ENCODE measurements at places on chromosomes 1 and 21. TPM values are rescaled to one million over a fixed set of nuclear protein-coding genes. Genes with fewer than 3 reads are reported as not detected.

DNA sequence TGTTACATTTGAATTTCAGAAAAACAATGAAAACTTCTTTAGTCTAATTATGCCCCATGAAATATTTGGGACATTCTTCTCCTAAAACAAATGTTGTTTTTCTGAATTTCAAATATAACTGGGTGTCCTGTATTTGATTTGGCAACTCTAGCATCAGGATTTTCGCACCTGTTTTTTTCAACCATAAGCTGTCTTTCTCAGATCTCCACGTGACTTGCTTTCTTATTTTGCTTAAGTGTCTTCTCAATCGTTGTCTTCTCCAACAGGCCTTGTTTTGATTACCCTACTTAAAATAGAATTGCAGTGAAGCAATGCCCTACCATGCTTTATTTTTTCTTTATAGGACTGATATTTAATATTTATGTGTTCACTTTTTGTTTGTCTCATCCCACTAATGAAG lies 752.8 kb upstream of the RGS18 start:
- DNase-seq, result no peak

DNA sequence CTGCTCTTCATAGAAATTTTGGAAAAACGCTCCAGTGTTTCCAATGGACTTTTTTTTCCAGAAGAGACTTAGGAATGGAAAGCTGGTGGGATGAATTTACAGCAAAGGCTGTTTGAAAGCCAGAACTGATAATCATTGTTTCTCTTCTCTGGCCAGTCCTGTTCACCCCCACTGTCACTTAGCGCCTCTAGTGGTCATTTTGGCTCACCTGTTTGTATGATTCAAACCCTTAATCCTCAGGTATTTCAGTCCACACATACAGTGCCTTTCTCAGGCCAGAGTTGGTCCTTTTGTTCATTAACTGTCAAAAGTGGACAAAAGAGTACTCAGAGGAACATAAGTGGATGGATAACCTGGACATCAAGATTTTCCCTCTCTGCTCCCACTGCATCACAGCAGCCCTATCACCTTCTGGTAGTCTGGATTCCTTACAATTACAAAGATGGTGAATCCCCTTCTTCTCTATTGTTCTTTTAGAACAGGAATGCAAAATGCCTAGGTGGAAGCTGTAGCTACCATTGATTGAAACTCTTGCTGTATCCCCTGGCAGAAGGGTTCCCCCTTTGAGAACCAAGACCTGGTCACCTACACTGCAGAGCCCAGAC lies 177.6 kb upstream of the OLFM3 start:
- DNase-seq, result peak; percentile 11

DNA sequence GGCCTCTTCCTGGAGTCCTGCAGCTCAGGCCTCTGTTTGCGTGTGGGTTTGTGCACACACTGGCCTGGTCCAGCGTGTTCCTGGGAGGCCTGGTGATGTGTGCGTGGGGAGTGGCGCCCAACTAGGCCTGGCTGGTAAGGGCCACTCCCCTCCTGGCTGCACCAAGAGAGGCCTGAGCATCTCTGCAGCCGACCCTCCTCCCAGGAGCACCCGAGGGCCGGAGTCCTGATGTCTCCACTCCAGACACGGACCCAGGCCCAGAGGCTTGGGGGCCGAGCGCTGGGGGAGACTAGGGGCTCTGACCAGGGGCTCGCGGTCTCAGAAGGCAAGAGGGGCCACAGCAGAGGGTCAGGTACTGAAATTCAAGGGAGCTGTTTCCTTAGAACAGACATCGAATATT lies 33.3 kb downstream of the MORN1 start:
- no peak for DNase-seq

DNA sequence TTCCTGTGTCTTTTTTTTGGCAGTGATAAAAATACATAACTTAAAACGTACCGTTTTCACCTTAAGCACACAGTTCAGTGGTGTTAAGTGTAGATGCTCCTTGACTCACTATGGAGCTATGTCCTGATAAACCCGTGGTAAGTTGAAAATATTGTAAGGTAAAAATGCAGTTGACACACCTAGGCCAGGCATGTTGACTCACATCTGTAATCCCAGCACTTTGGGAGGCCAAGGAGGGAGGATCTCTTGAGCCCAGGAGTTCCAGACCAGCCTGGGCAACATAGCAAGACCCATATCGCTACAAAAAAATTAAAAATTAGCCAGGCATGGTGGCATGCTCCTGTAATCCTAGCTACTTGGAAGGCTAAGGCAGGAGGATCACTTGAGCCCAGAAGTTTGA lies 73.6 kb upstream of the COG2 start:
- DNase-seq, result no peak

GRCh38 chr1:64246294-64246917 lies 43.0 kb downstream of the UBE2U start:
- DNase-seq, result no peak

DNA sequence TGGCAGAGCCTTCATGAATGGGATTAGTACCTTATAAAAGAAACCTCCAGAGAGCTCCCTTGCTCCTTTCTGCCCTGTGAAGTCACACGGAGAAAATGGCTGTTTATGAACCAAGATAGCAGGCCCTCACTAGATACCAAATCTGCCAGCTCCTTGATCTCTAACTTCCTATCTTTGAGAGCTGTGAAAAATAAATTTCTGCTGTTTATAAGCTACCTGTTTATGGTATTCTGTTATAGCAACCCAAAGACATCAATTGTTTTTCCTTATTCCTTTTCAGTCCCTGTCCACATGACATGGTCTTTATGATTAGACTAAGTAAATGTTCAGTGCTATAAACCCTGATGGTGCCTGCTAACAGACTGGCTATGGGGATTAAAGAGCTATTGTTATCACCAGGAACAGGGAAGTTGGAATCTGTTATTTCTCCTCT lies 9.7 kb upstream of the STIL start:
- no peak for DNase-seq

DNA sequence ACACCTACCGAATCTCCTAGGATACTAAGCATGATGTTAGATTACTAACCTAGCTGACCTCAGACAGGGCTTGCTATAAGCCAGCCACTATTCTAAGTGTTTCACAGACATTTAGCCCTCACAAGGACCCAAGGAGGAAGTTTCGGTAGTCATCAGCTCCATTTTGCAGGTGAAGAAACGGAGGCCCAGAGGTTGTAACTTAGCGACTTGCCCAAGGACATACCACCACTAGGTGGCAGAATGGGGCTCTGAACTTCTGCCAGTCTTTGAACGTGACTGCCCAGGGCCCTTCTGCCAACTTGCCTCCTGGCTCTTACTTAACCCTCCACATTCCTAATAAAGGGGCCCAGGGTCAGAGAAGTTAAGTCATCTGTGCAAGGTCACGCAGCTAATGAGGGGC lies 283.5 kb downstream of the C1orf94 start:
- DNase-seq, result peak; percentile 71

DNA sequence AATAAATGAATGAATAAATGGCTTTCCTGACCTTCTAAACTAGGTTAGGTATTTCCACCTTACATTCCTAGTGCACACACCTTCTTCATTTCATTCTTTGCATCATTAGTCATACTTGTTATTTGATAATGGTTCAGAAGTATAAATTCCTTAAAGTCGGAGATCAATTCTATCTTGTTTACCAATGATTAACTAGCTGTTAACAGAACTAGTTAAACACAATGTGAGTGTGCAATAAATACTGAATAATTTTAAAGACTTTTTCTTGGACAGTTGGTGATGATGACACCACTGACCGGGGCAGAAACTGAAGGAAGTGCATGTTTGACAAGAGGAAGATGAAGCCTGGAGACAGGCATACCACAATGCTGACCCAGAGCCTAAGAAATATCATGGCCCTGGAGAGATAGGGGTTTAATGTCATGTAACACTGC lies 207.1 kb upstream of the DEPDC1 start:
- DNase-seq, result no peak

- no peak for DNase-seq
These were observed 810 bp downstream of the RGS5 start for GRCh38 chr1:163201906-163202305.

DNA sequence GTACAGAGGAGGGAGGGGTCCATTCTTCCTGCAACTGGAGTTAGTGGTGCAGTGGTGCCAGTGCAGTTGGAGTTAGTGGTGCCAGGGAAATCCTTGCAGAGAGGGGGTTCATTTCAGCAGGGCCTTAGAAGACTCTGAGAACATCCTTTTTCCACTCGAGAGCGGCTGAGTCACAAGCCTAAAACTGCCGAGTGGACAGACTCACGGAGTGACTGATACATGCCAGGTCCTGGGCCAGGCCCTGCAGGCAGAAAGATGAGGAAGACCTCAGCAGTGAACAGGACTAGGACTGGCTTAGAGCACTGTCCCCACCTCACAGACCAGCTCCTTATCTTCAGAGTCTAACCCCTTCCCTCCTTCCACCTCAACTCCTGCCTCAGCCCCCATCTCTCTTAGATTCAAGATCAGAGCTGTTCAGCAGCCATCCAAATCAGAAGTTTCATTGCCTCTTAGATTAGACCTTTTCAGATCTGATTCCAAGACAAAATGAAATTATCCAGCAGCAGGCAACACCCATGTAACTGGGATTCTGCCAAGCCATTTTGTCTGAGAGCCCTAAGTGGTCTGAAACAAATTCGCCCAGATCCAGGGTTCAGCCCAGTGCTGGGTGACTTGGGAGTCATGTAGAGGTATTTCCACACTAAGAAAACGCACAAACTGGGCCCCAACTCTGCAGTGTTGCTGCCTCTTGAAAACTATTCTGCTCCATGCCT lies 12.7 kb upstream of the IKBKE start:
- no peak for DNase-seq

Gene MARK1
- total RNA-seq, result not detected

Gene TINAGL1
- total RNA-seq, result not detected

Gene STUM
- not detected for total RNA-seq

Gene ARHGEF11
- total RNA-seq, result 3.4 TPM

Gene WNT4
- not detected for total RNA-seq

Gene RHD
- total RNA-seq, result not detected

Gene PARP1
- total RNA-seq, result 273 TPM

Gene KDF1
- total RNA-seq, result 0.24 TPM

Gene FCRL1
- not detected for total RNA-seq

Measured in activated naive CD4-positive, alpha-beta T cell treated with anti-CD3 and anti-CD28 coated beads for 36 hours (primary cell).